CD8-positive, alpha-beta memory T cell (primary cell): ENCODE measurements at places on chromosomes 12 and 14.
A peak's percentile ranks its signal among the peaks of the same experiment; 100 is the strongest.

DNA sequence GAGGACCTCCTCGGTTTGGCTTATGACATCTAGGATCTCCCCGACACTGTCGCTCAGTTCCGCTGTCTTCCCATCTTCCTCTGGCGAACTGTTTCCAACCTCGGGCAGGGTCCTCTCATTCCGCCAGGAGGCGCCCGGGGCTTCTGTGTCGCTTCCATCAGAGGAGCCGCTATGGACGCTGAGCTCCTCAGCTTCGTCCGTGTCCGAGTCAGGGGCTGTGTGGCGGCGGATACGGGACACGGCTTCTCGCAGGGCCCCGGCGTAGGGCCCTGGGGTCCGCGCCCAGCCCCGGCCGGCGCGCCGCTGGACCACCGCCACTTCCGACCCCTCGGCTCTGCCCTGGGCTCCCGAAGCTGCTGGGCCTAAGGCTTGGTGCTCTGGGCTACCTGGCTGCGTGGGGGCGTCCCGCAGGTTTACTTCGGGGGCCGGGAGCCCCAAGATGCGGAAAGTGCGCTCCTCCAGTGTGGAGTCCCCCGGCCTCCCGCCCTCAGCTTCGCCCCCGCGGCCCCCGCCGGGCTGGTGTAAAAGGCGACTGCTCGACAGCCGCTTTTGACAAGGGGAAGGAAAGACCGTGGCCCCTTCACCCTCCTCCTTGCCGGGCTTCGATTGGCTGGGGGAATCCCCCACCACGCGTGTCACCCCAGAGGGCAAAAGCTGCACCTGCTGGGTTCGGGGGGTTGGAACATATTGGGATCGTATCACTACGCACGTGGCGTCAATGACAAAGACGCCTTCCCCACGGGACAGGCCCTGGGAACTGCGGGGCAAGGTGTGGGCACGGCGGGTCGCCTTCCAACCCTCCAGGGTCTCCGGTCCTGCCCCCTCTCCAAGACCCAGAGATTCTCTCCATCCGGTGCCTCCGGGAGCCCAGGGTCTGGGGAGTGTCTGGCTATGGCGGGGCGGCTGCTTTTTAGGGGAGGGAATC is 2.1 kb downstream of the DDN start:
- DNase-seq, result peak; percentile 75

DNA sequence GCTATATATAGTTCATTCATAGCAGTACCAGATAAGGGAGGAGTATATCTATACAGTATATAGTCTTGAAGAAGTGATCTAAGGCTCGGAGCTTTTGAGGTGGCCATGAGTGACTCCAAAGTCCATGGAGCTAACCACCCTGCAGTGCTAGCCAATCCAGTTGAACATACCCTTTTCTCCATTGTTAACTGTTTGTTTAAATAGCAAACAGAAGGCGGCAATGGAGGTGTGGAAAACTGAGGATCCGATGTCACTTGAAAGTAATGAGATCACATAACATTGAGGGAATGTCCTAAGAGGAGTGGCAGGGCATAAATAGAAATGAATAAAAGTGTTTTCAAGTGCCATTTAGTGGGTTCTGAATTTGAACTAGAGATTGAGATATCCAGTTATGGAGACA is 12.4 kb upstream of the SNAPC1 start:
- DNase-seq, result no peak

DNA sequence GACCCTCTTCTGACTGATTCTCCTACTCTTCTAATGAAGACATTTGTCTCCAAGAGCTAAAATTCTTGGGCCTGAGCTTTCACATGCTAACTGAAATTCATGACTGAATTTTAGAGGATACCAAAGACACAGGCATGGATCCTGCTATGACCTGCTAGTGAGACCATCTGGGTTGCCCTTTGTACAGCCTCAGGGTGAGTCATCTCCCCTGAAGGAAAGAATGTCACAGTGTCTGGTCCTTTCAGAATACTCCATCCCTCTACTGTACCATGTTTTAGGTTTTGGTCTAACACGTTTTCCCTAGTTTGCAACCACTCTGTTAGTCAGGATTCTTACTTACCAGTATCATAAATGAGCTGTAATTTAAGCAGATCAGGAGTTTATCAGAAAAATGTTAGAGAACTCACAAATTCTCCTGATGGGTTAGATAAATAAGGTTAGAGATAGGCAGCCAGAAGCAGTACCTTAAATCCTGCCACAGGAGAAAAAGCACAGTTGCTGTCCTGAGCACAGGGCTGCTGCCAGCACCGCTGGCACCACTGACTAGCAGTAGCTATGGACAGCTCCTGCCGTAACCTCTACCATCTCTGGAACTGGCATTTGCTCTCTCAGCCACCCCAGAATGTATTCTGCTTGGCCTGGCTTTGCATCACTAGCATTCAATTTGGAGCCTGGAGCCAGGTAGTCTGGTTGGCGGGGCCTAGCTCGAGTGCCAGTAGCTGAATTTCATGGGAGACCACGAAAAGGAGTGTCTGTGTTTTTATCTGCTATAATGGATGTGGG is 127.6 kb downstream of the ANO6 start:
- no peak for DNase-seq

DNA sequence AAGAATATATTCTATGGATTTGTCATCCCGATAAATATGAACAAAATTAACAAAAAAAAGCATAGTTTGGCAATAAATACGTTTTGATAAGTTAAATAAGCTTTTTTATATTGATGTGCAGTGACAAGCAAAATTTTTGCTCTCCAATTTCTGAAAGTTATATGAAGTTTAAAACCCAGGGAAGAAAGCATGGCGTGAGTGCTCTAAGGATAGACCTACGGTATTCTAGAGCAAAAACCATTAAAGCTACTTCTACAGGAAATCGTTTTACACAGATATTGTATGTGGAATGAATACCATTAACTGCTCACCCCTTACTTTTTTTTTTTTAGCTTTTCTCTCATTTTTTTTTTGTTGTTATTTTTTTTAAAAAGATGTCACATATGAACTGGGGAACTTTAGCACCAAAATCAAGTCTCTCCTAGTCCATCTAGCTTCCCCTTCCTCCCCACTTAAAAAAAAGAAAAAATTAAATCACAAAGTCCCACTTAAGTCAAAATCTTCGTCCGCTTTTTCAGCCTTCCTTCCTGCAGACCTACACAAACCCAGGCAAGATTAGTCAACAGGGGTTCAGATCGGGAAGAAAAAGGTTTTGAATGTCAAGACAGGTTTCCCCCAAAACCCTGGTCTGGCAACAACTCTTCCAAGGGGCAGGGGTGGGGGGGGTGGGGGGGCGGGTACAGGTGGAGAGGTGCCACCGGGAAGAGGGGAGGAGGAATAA is 4.4 kb downstream of the ZFP36L1 start:
- no peak for DNase-seq

GRCh38 chr12:115337693-115338543 is 653.9 kb upstream of the TBX3 start:
- no peak for DNase-seq

DNA sequence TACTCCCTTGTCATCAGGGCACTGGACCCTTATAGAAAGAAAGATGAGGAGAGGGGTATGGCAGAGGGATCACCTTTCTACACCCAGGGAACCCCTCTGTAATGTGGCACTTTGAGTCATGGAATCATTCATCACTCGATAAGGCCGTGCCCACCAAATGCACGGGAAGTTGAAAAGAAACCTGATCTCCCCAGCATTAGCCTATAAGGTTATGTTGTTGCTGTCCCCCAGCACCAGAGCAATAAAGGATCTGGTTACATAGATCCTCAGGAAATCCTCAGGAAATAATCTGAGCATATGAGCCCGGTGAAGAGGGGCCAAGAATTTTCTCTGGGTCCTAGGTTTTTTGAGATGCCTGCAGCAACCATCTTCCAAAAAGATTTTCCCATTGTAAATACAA is 148.8 kb upstream of the CRY1 start:
- DNase-seq, result no peak

- no peak for DNase-seq
Observed at GRCh38 chr12:118777504-118777903, 203.8 kb upstream of the SRRM4 start.

- DNase-seq, result no peak
Observed at GRCh38 chr12:125614058-125614457, 548.8 kb downstream of the AACS start.

DNA sequence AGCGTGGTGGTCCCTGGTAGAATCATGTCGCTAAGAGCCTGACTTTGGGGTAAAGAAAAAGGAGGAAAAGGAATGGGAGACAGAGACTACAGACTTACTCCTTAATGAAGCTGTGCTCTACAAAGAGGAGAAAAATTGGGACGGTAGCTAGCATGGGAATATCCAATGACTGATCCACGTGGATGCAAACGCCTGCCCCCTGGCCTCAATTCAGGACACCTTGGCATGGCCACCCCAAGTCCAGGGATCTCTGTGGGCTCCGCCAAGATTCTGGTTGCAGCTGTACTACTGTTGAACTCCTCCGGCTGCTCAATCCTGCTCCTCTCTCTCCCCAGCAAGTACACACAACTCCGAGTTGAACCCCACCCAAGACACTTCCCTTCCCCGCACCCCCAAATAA is 70.5 kb upstream of the DIO3 start:
- DNase-seq, result no peak

DNA sequence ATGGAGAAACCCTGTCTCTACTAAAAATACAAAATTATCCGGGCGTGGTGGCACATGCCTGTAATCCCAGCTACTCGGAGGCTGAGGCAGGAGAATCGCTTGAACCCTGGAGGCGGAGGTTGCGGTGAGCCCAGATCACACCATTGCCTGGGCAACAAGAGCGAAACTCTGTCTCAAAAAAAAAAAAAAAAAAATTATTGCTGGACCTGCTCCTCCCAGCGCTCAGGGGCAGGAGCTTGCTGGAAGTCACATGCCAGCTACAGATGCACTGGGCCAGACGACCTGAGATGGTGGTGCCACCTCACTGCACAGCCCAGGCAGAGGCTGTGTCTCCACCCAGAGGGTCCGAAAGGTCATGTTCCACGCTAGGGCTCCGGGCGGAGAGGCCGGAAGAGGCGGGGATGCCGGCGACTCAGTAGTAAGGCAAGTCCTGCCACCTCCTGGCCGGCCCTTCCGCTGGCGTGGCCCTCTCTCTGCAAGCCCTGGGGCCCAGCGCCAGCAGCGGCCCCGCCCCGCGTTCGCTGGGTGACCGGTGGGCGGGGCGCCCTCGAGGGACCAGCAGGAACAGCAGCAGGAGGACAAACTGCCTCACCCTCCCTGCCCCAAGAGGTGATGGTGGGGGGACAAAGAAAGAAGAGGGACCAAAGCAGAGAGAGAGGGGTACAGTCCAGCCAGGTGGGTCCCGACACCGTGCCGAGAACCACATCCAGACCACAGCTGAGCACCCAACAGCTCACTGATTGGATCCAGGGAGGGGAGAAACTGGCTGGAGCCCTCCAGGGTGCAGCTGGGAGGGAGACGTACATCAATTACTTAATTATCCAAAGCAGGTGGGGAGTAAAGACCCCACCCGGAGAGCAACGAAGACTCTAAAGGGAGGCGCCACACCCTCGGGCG is 3.6 kb upstream of the RHOF start:
- no peak for DNase-seq

- DNase-seq, result no peak
Observed at GRCh38 chr12:43760396-43760795, 1.6 kb downstream of the IRAK4 start.

DNA sequence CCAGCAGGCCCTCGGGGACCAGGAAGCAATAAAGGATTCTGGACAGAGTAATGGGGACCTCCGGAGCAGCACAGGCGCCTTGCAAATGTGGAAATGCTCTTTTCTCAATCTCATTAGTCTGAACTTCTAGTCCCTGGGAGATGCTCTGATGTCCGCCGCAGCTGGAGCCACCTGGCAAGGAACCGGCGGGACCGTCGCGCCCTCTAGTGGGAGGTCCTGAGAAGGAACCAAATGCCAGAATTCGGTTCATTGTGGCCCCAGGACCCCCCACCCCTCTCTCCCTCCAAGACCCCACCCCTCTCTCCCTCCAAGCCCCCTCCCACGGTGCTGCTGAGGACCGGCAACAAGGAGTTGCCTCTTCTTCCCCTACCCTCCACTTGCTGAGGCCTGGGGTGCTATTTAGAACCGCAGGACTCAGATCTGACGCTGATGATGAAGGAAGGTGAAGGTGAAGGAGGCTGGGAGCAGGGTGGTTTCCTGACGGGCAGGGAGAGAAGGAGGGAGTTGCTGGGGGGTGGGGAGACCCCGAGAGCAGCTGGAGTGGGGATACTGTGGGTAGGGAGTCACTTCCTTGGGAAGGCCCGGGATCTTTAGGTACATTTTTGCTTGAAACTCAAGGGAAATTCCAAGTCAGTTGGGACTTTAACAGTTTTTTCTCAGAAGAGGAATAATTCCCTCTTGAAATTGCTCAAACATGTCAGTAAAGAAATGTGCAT is 42.5 kb downstream of the SMIM41 start:
- DNase-seq, result peak; percentile 28

DNA sequence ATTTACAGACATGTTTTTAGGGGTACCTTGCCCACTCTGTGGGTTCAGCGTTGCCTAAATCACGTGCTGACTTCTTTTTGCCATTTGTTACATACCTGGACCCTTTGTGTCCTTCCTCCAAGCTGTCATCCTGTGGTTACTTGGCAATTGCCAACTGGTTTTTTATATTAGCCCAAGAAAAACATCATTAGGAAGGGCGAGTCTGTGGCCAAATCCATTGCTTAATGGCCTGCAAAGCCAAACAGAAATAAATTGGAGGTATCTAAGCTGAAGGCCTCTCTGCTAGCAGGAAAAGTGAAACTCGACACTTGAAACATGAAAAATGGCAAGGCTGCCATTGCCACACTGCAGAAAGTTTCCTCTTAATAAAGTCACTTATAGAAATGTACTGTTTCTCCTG is 190.4 kb downstream of the NUAK1 start:
- no peak for DNase-seq

GRCh38 chr12:130966443-130967030 is 12.8 kb downstream of the ADGRD1 start:
- no peak for DNase-seq

GRCh38 chr14:94632305-94632590 is 20.1 kb downstream of the SERPINA3 start:
- DNase-seq, result no peak

DNA sequence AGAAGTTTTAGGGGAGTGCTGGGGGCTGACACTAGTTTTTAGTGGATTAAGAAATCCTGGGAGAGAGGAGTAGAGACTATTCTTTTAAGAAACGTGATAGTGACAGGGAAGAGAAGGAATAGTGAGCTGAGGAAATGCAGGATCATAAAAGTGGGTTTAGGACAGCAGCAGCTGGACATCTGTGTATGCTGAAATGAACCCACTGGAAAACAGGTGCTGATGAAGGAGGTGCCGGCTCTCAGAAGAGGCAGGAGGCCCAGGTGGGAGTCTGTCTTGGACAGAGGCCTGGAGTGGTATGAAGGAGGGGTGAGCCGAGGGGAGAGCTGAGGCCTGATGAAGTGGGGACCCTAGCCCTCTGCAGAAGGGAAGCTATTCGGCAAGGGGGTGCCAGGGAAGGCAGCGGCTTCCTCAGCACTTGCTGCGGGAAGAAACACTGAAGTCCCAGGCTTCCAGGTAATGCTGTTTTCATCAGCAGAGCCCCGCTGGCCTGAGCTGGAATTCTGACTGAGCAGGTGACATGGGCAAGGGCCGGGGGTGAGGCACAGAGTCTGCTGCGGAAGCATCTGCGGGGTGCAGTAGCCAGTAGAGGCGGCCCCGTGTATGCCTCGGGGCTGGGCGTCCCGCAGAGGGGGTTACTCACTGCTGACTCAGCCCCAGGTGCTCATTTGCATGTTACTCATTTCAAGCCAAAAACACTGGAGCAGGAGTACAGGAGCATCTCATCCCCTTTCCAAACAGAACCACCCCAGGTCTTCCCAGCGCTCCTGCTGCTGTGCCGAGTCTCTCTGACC is 89.7 kb downstream of the TMCC3 start:
- DNase-seq, result no peak

- no peak for DNase-seq
Observed at GRCh38 chr12:131463174-131463573, 247.7 kb upstream of the SFSWAP start.
